ENCODE measurements at places on chromosomes 16 and 17.

DNA sequence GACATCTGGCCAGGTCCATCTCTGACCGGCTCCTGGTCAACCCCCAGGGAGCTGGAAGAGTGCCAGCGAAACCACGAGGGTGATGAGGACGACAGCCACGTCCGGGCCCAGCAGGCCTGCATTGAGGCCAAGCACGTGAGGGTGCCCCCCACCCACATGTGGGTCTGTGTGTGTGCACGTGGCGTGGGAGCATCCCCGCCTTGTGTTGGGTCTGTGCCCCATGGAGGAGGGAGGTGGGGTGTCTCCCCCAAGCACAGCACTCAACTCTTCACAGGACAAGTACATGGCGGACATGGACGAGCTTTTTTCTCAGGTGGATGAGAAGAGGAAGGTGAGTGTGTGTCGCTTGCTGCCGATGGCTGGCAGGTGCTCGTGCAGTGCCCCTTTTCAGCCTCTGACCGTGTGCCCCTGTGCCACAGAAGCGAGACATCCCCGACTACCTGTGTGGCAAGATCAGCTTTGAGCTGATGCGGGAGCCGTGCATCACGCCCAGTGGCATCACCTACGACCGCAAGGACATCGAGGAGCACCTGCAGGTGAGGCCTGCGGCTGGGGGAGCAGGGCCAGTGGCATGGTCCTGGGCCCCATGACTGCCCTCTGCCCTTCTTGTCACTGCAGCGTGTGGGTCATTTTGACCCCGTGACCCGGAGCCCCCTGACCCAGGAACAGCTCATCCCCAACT lies 1.7 kb downstream of the STUB1 start:
- no peak for DNase-seq

DNA sequence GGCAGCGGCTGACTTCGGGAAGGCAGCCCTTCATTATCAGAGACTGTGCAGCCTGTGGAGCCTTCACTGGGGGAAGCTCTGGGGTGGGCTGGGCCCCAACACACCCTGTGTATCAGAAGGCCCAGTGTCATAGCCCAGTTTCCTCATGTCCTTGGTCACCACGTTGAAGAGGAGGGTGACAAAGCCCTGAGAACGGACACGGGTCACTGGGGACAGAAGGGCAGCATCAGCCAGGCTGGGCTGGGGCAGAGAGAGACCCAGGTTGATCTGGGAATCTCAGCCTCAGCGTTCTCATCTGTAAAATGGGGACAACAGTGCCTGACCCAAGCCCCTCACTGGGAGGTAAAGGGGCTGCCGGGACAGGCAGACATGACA lies 19.3 kb downstream of the B9D1 start:
- DNase-seq, result no peak

DNA sequence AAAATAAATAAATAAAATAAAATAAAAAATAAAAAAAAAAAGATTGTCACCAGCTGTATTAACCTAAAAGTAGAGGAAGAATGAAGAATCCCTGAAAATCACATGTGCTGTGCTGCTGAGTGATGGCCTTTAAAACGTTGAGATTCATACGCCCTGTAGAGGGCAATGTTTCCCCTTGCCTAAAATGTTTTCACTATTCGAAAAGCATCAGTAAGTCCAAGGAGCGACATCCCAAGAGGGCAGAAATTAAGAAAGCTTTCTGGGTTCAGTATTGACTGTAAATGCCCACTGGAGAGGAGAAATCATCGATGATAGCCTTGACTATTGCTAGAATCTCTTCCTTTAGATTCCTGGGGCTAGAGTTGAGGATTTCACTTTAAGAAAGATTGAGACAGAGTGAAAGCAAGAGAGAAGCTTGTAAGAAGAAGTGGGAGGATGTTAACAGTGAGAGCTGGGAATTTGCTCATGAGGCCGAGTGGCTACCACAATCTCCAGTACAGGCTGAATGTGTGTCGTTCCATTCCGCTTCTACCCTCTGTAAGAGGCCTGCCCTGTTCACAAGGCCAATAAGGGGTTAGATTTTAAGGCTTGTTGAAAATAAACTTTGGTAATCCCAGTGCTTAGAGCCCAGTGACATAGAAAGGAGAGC lies 170.8 kb upstream of the FAM20A start:
- DNase-seq, result no peak

GRCh38 chr17:82383411-82383810 lies 11.8 kb downstream of the UTS2R start:
- DNase-seq, result no peak

GRCh38 chr16:10521681-10522274 lies 58.6 kb downstream of the EMP2 start:
- peak; percentile 74 for DNase-seq

- no peak for DNase-seq
Measured at GRCh38 chr17:79808763-79809529, 12.1 kb upstream of the CBX8 start.

GRCh38 chr16:53933407-53933806 lies 229.5 kb downstream of the FTO start:
- no peak for DNase-seq

DNA sequence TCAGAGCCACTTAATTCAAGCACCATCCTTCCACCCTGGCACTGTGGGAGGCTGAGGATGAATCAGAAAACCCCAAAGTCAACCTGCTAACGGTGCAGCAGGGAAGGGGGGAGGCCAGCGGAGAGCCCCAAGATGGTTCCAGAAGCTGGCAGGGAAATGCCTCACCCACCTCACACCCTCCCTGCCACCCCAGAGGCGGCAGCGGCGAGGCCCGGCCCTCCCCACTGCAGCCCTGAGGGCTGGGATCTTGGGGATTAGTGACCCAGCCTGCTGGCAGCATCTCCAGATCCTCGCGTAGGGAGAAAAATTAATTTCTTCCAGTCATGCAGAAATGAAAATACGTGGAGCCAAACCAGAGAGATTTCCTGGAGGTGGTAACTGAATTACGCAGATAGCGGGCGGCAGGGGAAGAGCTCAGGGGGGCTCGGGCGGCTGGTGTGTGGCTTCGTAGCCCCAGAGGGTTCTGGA lies 38.2 kb downstream of the CBFA2T3 start:
- DNase-seq, result no peak

GRCh38 chr16:49639739-49640431 lies 216.0 kb downstream of the ZNF423 start:
- DNase-seq, result no peak

GRCh38 chr17:34261568-34262337 lies 6.7 kb downstream of the CCL2 start:
- no peak for DNase-seq

- DNase-seq, result no peak
Measured at GRCh38 chr17:6392609-6393350, 42.1 kb downstream of the AIPL1 start.

- DNase-seq, result no peak
Measured at GRCh38 chr16:74165566-74166080, 131.0 kb upstream of the PSMD7 start.

DNA sequence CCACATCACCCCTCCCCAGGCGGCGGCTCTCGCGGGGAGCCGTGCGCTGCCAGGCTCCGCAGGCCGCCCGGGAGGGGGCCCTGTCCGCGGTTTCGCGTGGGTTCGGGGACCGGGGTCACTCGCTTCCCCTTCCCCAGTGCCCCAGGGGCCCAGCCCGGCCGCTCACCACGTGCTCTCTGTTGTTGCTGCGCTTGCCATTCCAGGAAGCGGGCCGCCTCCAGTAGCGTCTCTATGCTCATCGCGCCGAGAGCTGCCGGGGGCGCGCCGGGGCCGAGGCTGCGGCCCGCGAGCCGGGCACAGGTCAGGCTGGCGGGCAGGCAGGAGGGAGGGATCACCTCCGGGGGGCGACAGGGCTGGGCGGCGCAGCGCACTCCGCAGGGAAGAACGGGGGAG lies 390 bp downstream of the MNT start:
- peak; percentile 70 for DNase-seq

DNA sequence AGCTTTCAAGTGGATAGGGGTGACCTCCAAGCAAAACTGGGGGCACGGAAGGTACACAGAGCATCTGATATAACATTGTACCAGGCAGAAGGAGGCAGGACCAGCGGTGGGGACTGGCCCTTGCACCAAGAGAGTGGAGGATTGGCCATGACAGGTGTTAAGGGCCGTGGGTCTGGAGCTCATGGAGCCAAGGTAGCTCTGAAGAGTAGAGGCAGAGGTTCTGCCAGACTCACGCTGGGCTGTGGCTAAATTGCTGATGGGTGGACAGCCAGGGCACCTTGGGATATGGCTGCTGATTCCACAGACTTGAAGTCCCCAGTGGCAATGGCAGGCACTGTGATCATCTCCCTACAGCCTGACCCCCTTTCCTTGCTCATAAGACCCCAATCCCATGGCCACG lies 65.9 kb upstream of the NKD1 start:
- no peak for DNase-seq

DNA sequence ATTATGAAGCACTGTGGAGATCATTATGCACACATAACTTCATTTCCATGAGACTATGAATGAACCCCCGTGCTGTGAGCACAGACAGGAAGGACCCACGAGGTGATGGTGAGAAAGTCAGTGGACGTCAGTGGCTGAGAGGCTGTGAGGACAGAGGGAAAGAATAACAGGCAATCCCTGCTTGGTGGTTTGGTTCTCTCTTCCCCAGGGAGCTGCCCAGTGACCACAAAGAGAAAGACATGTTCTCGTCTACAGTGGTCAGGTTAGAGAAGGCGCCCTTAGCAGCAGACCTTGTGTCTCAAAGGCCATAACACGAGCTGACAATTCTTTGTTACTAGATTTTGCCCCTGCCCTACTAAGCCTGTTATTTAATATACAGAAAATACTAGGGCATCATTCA lies 609.2 kb downstream of the TOX3 start:
- DNase-seq, result no peak

DNA sequence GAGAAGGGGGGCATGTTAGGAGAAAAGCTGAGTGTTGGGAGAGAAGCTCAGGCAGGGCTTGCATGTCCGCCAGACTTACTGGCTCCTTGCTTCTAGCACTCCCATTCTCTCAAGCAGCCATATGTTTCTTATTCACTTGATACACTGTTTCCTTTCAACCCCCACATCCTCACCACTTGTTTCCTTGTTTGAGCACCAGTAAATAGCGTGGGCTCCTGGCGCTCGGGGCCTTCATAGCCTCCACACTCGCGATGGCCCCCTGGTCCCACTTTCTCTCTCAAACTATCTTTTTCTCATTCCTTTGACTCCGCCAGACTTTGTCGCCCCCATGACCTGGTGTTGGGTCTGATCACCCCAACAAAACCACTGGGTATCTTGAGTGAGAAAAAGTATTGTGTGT lies 16.6 kb downstream of the ATP5PD start:
- DNase-seq, result no peak

- DNase-seq, result no peak
Measured at GRCh38 chr17:45316434-45317110, at the start of gene MAP3K14. TSS of gene MAP3K14 (minus strand) at chr17:45317020. CDS start at chr17:45290745, 26,275 bp downstream.

- DNase-seq, result no peak
Measured at GRCh38 chr16:66169817-66170216, 196.7 kb upstream of the CDH5 start.

- DNase-seq, result no peak
Measured at GRCh38 chr16:66524601-66525164, 25.2 kb downstream of the TK2 start.

- peak; percentile 64 for DNase-seq
Measured at GRCh38 chr16:22077700-22078313, 14.5 kb upstream of the VWA3A start.

DNA sequence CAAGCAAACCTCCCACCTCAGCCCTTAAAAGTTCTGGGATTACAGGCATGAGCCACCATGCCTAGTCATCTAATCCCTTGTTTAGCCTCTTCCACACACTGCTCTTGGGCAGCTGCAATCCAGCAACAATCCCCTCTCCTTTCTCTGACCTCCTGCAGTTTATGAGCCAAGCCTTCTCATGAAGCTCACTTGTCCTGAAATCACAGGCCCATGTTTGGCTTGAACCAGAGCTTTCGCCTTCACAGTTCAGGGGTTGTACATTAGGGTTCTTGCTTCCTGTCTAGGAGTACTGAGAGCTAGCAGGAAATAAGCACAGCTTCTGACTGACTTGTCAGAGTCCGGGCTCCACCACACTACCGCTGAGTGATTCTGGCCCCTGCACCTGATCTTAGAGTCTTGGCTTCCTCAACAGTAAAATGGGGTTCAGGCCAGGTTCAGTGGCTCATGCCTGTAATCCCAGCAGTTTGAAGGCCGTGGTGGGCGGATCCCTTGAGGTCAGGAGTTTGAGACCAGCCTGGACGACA lies 16.3 kb downstream of the ERAL1 start:
- no peak for DNase-seq

DNA sequence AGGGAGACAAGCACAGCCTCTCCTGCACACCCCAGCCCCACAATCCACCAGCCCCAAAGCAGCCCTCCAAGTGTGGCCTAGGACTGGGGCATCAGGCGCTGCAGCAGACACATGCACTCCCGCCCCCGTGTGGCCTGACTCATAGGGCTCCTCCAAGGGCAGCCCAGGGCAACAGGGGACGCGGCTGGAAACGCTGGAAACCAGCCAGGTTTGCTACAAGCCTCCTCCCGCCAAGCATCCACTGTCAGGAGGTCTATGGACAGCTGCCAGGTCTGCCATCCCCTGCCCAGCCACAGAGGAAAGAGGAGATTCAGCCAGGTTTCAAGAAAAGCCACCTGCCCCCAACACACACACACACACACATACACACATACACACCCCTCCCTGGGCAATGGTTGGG lies 25.8 kb downstream of the SRCIN1 start:
- DNase-seq, result no peak

Data from left lobe of liver (tissue), 2 donors.